GM12864 (cell line): ENCODE measurements at places on chromosomes 1 and 21.

DNA sequence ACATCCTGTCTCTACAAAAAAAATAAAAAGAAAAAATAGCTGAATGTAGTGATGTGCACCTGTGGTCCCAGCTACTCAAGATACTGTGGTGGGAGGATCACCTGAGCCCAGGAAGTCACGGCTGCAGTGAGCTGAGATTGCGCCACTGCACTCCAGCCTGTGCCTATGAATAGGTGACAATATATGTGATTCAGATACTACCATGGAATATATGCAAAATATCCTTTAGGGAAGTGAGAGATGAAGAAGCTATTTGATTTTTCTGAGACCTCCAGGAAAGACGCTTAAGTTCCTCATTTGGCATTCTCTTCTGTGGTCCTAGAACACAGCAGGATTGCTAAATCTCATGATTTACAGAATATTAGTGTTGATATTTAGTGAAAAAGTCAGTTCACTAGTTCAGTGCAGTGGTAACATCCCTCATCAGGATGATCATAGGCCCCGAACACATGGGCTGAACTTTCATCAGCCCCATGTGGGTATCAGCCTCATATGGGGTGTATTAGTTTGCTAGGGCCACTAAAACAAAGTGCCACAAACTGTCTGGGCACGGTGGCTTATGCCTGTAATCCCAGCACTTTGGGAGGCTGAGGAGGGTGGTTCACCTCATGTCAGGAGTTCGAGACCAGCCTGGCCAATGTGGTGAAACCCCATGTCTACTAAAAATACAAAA, 6.0 kb upstream of the VASH2 start:
- DNase-seq: no peak

DNA sequence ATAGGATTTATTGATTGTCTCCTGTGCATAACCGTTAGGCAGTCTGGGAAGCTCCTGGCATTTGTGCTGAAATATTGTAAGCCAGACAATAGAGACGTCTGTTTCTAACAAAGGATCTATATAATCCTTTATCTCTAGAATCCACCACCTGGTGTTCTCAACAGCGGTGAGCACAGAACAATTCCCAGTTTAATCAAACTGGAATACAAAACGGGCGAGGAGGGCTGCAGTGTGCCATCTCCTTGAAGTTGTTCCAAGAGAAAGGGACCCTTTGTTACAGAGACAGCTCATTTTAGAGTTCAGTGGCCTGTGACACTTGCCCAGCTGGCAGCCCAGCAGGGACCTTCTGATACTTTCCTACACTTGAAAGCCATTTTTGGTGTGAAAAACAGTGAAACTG, 162.8 kb upstream of the IVNS1ABP start:
- no peak for DNase-seq

GRCh38 chr1:75579046-75579445, 31.9 kb downstream of the SLC44A5 start:
- no peak for DNase-seq

DNA sequence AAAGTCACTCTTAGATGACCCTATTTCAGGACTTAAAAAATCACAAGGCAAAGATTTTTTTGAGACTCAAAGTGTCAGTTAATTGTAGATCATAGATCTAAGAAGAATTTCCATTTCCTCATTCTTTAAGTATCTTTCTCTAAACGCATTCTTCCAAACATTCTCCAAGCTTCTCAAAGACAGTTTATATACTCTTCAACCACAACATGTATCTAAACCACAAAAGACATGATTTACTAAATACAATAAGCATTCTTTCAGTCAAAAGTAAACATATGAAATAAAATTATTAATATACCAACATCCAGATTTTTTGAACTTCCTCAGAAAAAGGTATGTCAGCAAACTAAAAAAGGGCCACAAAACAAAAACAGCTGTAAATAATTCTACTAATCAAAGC, 24.4 kb downstream of the RC3H1 start:
- DNase-seq: no peak

DNA sequence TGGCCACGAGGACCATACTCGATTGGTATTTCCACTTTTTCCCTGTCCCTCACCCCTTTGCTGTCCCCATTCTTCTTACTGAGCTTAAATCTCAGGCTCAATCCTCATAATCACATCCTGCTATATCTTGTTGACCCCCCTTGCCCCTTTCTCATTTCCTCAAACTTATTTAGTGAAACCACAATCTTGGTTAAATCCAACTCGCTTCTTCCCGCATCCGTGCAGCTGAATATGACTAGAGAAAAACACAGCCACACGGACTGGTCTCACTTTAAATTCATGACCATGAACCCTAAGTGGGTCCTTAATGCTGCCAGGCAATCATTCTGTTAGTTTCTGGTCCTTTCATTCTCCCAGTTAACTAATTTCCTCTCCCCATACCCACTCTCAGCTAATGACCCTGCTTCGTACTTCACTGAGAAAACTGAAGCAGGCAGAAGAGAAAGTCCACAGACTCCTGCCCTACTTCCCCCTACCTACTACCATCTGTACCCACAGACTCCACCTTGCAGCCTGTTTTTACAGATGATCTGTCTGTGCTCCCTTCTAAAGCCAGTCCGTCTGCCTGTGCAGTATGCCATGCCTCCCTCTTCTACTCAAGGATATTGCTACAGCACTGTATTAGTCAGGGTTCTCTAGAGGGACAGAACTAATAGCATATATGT, 96.8 kb upstream of the LMO4 start:
- no peak for DNase-seq

GRCh38 chr1:47637111-47637685, 199.4 kb downstream of the FOXD2 start:
- DNase-seq: no peak

GRCh38 chr1:23473037-23473800, 10.8 kb downstream of the ASAP3 start:
- no peak for DNase-seq

DNA sequence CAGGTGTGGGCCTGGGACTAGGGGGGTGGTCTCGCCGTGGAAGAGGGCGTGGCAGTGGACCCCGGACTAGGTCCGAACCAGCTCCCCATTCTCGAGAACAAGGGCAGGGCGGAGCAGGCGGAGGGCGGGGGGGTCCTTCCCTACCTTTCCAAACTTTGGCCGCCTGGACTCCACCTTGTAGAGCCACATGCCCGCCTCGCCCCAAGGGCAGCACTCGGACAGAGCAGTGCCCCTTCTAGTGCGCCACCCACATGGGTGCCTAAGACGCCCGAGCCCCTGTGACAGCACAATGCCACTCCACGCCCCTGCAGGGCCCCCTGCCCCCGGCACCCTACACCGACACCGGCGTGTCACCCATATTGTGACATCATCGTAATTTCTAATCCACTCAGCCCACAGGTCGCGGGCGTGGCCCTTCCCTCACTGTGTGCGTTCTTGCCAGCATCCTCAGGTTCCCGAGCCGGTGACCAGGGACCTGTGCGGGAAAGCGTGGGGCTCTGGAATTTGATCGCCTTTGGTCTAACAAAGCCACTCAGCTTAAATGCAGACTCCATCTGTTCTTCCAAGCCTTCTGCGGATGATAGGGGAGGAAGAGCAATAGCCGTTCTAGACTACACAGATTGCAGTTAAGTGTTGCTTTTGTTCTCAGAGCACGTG, 553 bp upstream of the STMN1 start:
- no peak for DNase-seq

DNA sequence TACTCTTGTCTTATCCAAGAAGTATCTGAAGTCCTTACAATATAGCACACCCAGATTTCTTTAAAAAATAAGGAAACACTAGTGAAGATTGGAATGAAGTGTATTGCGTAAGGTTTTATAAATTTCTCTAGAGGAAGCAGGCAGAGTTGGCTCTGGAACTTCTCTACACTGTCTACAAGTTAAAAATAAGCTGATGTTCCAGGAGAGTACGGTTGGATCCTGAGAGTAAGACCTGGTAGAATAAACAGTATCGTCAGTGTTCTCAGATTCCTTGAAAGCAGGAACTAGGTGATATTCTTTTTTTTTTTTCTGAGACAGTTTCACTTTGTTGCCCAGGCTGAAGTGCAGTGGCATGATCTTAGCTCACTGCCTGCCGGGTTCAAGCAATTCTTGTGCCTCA, 107.9 kb downstream of the USP25 start:
- no peak for DNase-seq

GRCh38 chr1:204213668-204214662, at the start of gene GOLT1A:
Gene GOLT1A (minus strand): TSS chr1:204213988. CDS start chr1:204213906, 82 bp downstream.
- no peak for DNase-seq

DNA sequence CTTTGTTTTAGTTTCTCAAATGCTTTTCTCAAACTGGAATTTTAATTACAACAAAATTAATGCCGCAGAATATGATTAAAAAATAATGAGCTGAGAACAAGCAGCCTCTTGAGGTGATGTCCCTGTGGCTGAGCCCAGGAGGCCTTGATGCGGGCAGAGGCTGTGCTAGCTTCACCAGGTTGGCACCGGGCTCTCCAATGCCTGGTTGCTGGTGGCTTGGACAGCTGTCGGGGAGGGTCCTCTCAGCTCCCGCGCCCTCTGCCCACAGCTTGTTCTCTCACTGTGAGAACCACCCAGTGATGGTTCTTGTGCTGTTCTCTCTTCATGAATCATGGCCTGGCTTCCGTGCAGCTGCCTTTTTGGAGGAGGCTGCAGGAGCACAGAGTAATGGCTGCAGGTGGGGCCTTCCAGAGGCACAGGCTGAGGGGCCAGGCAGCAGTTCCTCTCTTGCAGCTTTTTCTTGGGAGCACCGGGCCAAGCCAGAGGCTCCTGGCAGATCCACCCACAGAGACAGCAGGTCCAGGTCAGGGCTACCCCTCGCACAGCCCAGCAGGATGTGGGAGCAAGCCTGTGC, 156.3 kb downstream of the PCBP3 start:
- no peak for DNase-seq

DNA sequence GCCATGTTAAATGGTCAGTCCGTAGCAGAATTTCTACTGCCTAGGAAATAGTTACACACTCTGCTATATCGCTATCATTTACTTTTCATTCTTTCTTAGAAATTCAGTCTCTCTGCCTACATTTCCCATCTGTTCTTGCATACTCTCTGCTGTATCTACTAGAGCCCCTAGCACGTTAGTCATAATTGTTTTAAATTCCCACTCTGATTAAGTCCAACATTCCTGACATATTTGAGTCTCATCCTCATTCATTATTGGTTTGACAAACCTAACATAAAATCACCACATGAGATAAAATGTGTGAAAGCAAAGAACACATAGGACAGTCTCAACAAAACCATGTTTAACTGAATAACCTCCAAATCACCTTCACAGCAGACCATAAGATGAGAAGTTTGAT, 513.6 kb downstream of the PLPP3 start:
- DNase-seq: no peak

GRCh38 chr1:4684864-4685522, 30.6 kb downstream of the AJAP1 start:
- DNase-seq: no peak

- DNase-seq: no peak
These were observed 6.5 kb downstream of the OR6P1 start for GRCh38 chr1:158563853-158564252.

DNA sequence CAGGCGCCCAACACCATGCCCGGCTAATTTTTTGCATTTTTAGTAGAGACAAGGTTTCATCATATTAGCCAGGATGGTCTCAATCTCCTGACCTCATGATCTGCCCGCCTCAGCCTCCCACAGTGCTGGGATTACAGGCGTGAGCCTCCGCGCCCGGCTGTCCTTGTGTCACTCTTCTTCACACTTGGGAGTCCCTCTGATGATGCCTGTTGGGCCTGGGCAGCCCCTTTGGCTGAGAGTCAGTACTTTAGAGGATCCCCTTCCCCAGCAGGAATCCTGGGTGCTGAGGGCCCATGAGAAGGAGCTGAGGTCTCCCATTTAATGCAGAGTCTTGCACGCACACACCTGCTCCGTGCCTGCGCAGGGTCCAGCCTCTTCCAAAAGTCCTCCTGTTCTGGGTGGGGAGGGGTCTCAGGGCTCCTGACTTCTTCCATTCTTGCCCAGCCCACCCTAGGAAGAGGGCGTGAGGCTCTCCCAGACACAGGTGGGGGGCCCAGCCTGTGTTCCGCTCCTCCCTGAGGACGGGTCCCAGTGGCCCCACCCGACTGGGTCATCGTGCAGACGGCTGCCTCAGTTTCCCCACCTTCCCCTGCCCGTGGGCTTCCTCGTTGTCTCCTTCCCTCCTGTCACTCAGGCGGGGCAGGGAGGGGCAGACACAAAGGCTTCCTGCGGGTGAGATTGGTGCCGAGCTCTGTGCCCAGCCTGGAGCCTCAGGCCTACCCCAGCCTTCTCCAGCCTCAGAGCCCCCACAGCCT, 3.9 kb downstream of the TTLL10 start:
- DNase-seq: no peak

DNA sequence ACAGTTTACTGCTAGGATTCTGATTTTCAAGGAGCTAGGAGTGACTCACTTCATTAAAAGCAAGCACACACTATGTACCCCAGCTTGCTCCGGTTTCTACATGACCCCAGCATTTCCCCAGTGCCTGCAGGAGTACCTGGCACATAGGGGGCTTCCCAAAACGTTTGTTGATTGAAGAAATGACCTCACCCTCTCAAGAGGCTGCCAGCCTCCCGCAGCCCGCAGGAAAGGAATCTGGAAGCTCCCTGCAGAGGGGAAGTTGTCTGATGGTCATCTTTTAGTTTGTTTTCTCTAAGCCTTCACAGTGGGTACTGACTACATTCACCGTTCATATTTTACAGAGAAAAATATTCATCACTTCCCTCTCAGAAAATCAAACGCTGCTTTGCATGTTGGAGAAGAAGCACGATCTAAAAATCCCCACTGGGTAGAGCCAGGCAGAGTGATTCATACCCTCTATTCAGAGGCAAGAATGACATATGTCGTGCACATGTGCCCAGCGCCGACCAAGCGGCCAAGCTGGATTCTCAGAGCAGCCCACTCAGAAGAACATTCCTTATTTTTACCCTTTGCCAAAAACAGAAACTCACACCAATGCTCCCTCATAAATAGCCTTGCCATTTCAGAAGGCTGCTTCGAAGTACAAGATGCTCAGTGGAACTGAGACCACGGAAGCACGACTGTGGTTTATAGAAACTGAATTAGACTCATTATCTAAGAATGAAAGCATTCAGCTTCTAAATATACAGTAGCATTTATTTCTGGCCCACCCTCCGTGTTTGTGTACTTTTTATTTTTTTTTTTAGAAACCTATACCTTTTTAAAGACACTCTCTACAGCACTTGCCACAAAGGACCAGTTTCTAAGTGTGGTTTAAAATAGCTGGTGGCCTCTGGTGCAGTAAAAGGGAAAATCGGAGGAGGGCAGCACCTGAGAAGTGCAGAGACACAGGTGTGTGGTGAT, 143.2 kb downstream of the MIS18A start:
- DNase-seq: peak; percentile 46

GRCh38 chr1:17912491-17912890, 157.4 kb downstream of the ACTL8 start:
- no peak for DNase-seq
